Bronchial smooth muscle cell (primary cell): ENCODE measurements at places on chromosomes 4 and X. TPM values are rescaled to one million over a fixed set of nuclear protein-coding genes. Genes with fewer than 3 reads are reported as not detected.

KLHL5 gene
- 55.8 and 148 TPM in 2 replicates for total RNA-seq

MORC4 gene
- total RNA-seq = 23.5 and 24.4 TPM in 2 replicates

NALF2 gene
- not detected in 2 replicates for total RNA-seq

P2RY4 gene
- total RNA-seq = under 0.01 TPM in 1 of 2 replicates, not detected in the other

HEPH gene
- total RNA-seq = 58.8 and 70.2 TPM in 2 replicates

CYBB gene
- total RNA-seq = not detected in 2 replicates

CCKAR gene
- total RNA-seq = 6.0 and 45.9 TPM in 2 replicates

FOXO4 gene
- total RNA-seq = 4.1 and 8.1 TPM in 2 replicates

PFKFB1 gene
- 0.16 TPM in 1 of 2 replicates, not detected in the other for total RNA-seq

ZAR1 gene
- not detected in 2 replicates for total RNA-seq

ANOS1 gene
- 0.26 TPM in 1 of 2 replicates, not detected in the other for total RNA-seq

PDCL2 gene
- not detected in 2 replicates for total RNA-seq

PRR32 gene
- total RNA-seq = not detected in 2 replicates

CT83 gene
- not detected in 2 replicates for total RNA-seq

PHEX gene
- 0.95 and 1.9 TPM in 2 replicates for total RNA-seq
